ENCODE measurements at places on chromosomes 1 and 21.
A peak's percentile ranks its signal among the peaks of the same experiment; 100 is the strongest.

DNA sequence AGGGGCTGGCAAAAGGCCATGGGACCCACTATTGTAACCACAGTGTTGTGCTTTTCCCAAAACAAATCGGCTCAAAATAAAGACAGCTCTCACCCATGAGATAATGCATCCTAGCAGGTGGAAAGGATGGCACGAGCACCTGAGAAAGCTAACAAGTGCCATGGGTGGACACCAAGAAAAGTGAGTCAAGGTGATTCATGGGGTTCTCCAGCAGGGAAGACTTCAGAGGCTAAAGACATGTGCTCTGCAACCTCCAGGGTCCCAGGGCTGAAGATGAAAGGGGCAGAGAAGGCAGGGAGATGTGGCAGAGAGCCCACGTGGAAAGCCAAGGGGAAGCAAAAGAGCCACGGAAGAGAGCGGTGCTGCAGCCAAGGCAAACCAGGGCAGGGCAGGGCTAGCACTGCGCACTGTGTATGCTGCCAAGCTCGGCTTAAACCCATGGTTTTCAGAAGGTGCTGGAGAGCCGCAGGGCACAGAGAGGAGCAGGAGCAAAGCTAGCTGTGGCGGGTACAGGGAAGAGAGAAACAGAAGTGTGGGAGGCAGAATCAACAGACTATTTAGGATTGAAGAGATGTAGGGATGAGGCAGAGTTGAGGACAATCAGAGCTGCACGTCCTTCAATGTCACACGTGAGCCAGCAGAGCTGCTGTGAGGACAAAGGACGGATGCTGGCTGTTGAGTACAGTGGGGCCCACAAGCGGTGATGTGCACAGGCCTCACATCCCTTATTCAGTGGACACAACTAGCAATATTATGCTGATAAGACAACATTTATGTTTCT lies 41.8 kb upstream of the C1orf198 start:
- no peak for DNase-seq

GRCh38 chr1:19074902-19075721 lies 118.6 kb upstream of the IFFO2 start:
- peak; percentile 12 for DNase-seq

- DNase-seq: no peak
These were observed 77.1 kb downstream of the TOMM20 start for GRCh38 chr1:235051521-235051920.

GRCh38 chr1:226349801-226350518 lies 41.0 kb upstream of the LIN9 start:
- no peak for DNase-seq

DNA sequence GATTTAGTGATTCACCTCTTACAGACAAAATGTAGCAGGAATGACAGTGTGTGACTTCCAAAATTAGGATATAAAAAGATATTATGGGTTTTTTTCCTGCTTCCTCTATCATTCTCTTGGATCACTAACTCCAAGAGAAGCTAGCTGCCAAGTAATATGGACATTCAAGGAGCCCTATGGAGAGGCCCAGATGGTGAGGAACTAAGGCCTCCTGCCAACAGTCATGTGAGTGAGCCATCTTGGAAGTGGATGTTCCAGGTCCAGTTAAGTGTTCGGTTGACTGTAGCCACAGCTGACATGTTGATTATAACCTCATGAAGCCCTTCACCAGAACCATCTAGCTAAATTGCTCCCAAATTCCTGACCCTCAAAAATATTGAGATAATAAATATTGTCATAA lies 38.8 kb downstream of the CD160 start:
- DNase-seq: no peak

DNA sequence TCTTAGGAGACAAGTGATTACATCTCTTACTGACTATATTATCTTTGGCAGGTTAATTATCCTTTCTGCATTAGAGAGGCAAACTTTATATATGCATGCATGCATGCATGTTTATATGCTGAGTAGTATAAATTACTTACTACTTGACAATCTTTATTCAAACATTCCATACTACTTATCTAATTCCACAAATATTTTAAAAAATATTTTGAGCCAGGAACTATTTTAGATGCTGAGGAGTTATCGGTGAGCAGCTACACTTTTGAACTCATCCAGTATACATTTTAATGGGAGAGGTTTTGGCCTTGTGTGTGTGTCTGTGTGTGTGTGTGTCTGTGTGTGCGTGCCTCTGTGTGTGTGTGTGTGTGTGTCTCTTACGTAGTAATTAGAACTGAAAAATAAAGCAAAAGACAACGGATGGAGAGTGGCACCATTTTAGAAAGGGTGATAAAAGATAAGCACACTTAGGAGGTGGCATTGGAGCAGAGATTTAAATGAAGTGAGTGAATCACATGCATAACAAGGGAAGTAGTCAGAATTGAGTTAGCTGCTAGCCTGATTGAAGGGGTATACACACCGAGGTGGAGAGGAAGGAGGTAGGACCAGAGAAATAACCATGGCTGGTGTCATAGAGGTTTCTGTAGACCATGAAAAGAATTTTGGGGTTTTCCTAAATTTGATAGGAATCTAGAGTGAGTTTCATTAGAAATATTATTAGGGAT lies 1488.4 kb downstream of the MRPL39 start:
- no peak for DNase-seq

GRCh38 chr1:75131565-75132241 lies 2.5 kb upstream of the LHX8 start:
- no peak for DNase-seq

DNA sequence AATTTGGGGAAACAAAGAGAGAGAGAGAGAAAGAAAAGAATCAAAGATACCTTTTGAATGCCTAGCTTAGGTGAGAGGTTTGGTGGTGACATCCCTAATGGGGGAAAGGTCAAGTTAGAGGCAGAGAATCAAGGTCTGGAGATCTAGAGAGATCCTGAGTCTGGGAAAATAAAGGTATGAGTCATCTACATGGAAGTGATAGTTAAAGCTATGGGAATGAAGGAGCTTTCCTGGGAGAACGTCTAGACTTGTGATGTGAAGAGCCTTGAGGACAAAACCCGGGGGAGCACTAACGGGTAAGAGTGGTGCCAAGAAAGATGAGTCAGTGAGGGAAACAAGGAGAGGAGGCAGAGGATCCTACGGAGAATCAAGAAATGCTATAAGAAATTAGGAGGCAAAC lies 110.8 kb upstream of the RUNX1 start:
- DNase-seq: no peak
